Activated CD4-positive, alpha-beta T cell treated with anti-CD3 and anti-CD28 coated beads, Interleukin-10, Interleukin-2, amounts not matched to agents 100 ng/mL and 50 ng/mL, durations not matched to agents 16 hours and 8 hours (primary cell): ENCODE measurements at places on chromosomes 6 and 20.

- DNase-seq = no peak
Observed at GRCh38 chr6:44621846-44622245, 234.3 kb downstream of the CDC5L start.

DNA sequence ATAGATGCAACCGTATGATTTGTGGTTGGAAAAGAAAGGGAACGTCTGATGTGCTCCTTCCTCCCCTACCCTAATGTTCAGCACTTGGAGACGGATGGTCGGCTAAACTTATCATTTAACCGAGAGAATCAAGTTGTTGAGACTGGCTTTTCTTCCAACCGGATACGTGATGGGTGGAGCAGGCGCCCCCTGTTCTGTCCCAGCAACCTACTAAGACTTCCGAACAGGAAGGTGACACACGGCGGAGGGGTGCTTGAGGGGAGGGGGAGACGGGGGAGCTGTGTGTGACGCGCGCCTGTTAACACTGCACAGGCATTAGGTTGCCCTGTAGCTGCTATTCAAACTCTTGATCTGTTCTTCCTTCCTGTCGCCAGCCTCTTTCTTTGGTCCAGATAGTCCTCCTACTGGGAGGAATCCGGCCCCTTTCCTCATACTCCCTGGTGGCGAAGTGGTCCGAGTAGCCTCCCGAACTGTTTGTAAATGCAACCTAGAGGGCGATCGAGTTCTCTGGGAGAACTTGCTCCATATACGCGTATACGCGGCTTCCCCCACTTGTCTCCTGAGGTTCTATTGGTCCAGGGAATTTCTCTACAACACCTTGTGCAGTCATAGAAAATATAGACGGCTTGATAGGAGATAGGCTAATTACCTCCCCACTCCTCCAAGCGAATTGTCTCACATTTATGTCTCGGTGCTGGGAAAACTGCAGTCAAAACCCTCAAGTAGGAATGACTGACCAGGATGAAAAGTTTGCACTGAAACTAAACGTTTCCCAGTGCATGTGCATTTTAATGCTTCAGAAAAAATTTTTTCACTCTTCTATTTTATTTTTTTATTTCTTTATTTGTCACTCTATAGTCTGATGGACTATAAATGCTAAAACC, 126.0 kb upstream of the SLC2A12 start:
- DNase-seq = peak; percentile 85

GRCh38 chr6:155188707-155189496, 74.9 kb upstream of the CLDN20 start:
- peak; percentile 69 for DNase-seq

- DNase-seq = no peak
Observed at GRCh38 chr6:89035252-89036101, 45.1 kb upstream of the PNRC1 start.

DNA sequence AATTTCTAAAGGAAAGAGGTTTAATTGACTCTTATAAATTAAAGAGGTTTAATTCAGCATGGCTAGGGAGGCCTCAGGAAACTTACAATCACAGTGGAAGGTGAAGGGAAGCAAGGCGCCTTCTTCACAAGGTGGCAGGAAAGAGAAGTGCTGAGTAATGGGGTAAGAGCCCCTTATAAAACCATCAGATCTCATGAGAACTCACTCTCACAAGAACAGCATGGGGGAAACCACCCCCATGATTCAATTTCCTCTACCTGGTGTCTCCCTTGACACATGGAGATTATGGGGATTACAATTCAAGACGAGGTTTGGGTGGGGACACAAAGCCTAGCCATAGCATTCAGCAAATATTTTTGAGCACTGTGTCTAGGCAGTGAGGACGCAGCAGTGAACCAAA, 3.9 kb upstream of the IPCEF1 start:
- no peak for DNase-seq

DNA sequence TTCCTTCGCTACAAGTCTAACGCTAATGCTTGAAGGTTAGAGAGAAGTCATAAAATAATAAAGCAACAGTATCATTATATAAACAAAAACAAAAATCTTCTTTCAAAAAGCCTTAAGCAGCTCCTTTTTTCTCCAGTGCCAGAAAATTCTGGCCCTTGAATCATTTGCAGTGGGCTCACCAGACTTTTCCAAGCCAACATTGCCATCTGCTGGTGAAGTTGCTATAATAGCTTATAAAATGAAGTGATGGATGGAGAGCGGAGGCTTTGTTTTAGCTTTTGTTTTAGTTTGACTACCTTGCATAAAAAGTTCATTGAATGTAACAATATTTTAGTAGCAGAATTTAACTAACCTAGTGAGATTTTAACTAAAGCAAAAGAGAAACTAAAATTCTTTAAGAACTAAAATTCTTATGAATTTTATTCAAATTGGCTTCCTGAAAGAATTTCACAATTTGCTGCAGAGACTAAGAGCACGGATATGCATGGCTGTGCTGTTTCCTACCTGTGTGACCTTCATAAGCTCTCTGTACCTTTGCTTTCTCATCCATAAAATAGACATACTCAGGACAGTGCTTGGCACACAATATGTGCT, 44.8 kb upstream of the SLC2A12 start:
- peak; percentile 68 for DNase-seq

GRCh38 chr20:53098621-53099020, 126.5 kb downstream of the TSHZ2 start:
- no peak for DNase-seq

GRCh38 chr6:11363881-11364576, 131.6 kb upstream of the NEDD9 start:
- DNase-seq = peak; percentile 65

DNA sequence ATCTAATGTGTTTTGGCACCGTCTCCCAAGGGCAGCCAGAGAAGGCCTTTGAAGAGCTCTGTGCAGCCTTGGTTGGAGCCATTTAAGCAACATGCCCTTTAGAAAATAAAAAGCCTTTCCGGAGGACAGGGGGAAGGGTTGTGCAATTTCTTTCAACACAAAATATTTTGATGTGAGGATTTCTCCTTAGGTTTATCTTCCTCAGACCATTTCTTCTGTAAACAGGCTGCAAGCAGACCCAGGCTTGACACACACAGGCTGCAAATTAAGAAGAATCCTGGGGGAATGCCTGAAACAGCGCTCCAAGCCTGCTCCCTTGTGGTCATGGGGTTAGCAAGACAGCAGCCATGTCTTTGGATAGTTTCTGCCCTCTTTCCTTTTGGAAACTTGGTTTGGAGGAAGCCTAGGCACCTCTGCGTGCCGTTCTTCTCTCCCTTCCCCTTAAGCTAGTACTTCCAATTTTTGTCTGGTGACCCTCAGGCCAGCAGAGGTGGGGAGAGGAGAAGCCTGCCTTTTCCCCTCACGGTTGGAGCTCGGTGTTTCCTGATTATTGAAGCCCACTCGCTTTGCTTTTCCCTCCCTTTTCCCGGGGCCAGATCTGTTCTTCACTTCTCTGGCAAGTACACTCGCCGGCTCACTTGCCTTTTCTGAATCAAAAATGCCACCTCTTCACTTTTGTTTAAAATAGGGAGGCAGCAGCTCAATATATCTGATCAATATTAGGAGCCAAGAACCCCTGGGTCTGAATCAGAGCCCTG, 39.6 kb upstream of the NOX3 start:
- no peak for DNase-seq

GRCh38 chr6:4102687-4103244, 23.8 kb upstream of the FAM217A start:
- no peak for DNase-seq

- DNase-seq = no peak
Observed at GRCh38 chr20:14879020-14879697, 541.7 kb upstream of the FLRT3 start.

DNA sequence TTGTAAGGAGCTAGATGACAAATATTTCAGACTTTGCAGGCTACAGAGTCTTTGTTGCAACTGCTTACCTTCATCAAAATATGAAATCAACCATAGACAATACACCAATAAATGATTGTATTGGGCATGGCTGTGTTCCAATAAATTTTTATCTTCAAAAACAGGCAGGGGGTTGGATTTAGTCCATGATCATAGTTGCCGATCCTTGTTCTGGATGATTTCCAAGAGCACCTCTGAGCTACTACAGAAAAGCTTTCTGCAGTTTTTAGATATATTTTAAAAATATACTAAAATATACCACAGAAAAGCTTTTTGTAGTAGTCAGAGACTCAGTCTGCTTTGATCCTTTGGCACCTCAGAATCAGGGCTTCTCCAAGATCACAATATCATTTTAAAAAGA, 145.0 kb downstream of the HTR1B start:
- no peak for DNase-seq

DNA sequence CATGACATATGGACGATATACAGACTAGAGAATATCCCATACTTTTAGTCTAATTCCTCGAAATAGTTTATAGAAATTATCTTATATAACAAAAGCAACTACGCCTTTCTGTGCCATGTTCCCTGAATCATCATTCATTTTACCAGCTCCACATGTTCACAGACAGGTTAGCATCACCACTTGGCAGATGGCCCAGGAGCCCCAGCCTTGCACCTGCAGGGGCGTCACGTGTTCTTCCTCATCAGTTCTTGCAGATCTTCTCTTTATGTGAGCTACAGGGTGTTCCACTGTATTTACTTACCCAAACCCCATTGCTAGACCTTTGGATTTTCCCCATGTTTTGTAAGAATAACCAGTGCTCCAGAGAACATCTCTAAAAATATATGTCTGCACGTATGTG, 12.6 kb upstream of the BNIP5 start:
- DNase-seq = no peak

DNA sequence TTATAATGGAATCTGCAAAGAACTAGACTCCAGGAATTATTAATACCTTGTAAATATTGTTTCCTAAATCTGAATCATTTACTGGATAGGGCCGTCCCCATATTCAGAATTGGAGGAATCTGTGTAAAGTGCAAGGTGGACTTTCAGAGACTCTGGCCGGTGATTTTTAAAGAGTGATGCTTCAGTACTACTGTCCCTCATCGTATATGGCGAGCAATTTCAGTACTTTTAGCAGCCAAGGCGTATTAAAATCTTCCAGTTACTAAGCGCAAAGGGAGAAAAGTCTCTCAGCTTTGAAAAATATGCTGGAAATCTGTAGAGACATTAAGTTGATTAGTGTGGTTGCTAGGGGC, 483 bp downstream of the SMIM26 start:
- no peak for DNase-seq

GRCh38 chr6:142705054-142705453, 239.9 kb downstream of the HIVEP2 start:
- DNase-seq = no peak

GRCh38 chr6:89079511-89080234, 878 bp upstream of the PNRC1 start:
- peak; percentile 64 for DNase-seq

- DNase-seq = no peak
Observed at GRCh38 chr6:97969065-97969464, 686.0 kb upstream of the MMS22L start.

- DNase-seq = peak; percentile 60
Observed at GRCh38 chr6:130322673-130323268, 43.0 kb upstream of the TMEM200A start.

- no peak for DNase-seq
Observed at GRCh38 chr20:48722002-48722731, 105.6 kb downstream of the PREX1 start.

DNA sequence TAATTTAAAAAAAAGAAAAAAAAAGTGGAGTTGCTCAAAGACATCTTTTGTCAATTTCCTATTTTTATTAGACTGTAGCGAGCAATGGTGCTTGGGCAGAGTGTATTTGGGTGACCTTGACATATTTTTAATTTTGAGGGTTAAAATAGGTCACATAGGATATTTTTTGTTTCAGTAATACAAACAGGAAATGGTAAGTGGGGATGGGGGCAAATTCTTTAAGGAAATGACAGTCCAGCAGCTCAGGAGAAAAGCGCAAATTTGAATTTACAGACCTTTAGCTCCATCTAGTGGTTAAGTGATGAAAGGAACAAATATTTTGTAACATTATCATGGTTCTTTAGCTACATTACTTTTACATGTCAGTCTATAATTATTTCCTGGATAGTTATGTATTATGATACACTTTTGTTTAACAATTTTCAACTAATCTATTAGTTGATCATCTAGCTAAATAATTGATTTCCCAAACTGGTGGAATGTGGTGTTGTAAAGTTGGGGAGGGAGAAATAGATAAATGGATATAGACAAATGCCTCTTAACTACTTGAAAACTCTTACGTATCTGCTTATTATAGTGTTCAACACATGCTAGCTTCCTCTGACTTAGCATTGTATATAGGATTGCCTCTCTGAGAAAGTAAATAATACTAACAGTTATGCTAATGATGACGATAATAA, 10.0 kb downstream of the CITED2 start:
- DNase-seq = peak; percentile 62

DNA sequence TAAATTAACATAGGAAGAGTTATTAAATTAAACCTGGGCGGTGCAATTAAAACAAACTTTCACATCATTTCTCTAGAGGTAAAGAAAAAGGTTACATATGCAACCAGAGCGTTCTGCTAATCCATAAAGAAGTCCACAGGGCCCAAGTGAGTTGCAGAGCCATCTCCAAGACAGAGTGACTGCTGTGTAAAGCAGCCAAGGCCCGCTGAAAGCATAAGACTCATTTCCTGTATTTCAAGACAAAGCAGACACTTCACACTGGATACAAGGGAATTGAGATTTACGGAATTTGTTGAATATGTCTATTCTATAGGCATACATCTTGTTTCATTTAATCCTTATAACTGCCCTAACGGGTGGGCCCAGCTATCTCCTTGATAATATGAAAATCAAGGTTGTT, 422.8 kb downstream of the CBLN4 start:
- no peak for DNase-seq

GRCh38 chr20:31496761-31497295, 17.4 kb upstream of the HM13 start:
- no peak for DNase-seq

DNA sequence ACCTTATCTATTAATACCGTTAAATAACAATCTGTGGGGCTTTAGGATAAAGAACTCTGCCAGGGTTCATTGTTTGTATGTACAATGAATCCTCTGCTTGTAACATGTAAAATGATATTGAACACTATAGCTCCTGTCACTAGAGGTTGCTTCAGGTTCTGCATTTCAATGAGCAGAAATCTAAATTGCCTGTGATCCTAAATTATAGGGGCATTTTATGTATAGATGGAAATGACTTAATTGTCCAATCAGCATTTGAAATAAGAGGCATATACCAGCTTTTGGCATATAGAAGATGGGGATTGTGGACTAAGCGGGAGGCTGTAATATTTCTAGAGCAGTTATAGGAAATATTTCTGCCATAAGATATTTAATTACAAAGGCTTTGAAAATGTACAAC, 2.0 kb downstream of the NCOA3 start:
- DNase-seq = no peak

GRCh38 chr6:70314296-70314695, 11.4 kb upstream of the COL9A1 start:
- DNase-seq = no peak

DNA sequence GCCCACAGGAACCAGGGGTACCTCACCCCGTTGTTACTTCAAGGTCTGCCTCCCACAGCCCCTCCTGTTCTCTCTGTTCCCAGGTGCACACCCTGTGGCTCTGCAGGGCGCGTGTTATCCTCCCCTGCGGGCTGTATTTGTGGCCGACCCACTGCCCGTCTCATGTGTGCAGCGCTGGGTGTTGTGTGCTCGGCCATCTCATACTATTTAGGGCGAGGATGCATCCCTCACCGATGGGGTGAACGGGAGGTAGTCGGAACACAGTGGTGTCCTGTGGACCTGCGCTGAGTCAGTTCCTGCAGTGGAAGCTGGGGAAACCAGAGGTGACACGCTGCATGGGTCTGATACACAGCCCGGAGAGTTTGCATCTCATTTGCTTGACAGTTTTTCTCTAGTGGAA, 94.5 kb upstream of the SULF2 start:
- no peak for DNase-seq

GRCh38 chr6:143695969-143696663, 18.4 kb downstream of the PHACTR2 start:
- DNase-seq = no peak
